ENCODE measurements at places on chromosomes 1 and 21. TPM values are rescaled to one million over a fixed set of nuclear protein-coding genes. Genes with fewer than 3 reads are reported as not detected.
A peak's percentile ranks its signal among the peaks of the same experiment; 100 is the strongest.

GRCh38 chr1:172345077-172345476 is 75.4 kb upstream of the C1orf105 start:
- no peak overlapping the region for H3K4me3 ChIP-seq
- peaks cover 38% of the 10 kb centered on the region for H3K4me1 ChIP-seq
- H3K36me3 ChIP-seq: peaks cover 21% of the 10 kb centered on the region

GRCh38 chr1:113046569-113046968 is 26.4 kb upstream of the LRIG2 start:
- H3K27ac ChIP-seq: peak overlapping the region; percentile 14
- no peaks in the 10 kb centered on the region for H3K36me3 ChIP-seq
- H3K4me1 ChIP-seq: peaks cover 41% of the 10 kb centered on the region
- H3K4me3 ChIP-seq: peak overlapping the region; percentile 33
- no peak for DNase-seq
- no peaks in the 10 kb centered on the region for H3K27me3 ChIP-seq

GRCh38 chr1:169060043-169060722 is 46.3 kb upstream of the ATP1B1 start:
- H3K4me1 ChIP-seq: peaks cover 4% of the 10 kb centered on the region
- H3K4me3 ChIP-seq: no peak overlapping the region
- no peak for DNase-seq
- no peaks in the 10 kb centered on the region for H3K36me3 ChIP-seq
- peaks cover 9% of the 10 kb centered on the region for H3K27me3 ChIP-seq
- H3K27ac ChIP-seq: no peak overlapping the region

DNA sequence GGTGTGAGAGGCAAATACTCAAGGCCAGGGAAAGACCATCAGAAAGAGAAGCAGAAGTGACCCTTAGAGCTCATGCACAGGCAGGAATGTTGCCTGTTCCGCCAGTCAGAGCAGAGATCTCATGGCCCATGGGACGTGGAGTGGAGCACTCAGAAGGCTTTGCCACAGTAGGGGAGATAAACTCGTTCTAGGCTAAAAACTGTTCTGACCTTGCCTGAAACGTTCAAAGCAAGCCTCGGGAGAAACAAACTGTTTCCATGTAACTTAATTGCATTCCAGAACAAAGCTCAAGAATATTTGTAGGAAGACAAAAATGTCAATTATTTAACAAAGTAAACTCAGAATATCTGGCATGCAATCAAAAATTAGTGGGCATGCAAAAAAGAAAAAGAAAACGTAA is 20.7 kb upstream of the SLC19A1 start:
- H3K27me3 ChIP-seq: peaks cover 31% of the 10 kb centered on the region
- DNase-seq: no peak
- no peak overlapping the region for H3K4me3 ChIP-seq
- H3K27ac ChIP-seq: no peak overlapping the region
- H3K36me3 ChIP-seq: no peaks in the 10 kb centered on the region
- H3K4me1 ChIP-seq: no peaks in the 10 kb centered on the region

DNA sequence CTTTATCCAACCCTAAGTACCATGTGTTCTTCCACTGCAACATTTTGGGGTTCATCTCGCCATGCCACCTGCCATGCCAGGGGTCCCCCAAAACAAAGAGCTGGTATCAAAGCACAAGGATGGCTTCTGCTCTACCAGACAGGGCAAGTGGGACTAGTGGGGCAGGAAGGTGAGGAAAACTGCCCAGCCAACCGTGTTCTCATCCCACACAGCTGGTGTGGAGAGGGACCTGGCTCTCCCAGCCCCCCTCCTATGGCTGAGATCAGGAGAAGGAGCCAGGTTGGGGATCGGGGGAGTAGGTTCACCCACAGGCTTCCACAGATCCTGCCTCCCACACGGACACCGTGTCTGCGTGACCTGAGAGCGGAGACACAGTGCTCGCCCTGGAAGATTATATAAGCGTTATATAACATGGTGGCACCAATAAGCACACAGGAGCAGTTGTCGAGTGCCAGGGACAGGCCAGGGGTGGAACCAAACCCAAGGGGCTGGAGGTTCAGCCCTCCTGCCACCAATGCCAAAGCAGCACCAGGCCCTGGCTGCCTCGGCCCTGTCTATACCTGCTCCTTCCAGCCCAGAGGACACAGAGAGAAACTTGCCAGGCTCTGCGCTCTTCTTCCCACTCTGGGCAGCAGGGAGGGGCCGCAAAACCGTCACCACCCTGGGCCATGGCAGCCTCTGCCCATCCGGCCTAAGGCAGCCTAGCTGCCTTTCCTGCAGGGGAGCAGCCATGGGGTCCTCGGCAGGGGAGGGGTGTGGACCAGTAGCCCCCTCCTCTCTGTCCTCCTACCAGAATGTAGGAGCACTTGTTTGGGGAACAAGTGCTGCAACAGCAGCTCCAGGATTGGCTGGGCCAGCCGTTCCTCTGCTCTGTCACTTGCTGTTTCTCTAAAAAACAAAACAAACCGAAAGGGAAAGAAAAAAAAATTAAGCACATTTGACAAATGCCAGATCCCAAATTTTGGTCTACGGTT is 43.5 kb downstream of the CD34 start:
- H3K4me3 ChIP-seq: peak overlapping the region; percentile 89
- peak overlapping the region; percentile 81 for H3K27ac ChIP-seq
- H3K36me3 ChIP-seq: peaks cover 44% of the 10 kb centered on the region
- DNase-seq: no peak
- H3K4me1 ChIP-seq: peaks cover 76% of the 10 kb centered on the region

DNA sequence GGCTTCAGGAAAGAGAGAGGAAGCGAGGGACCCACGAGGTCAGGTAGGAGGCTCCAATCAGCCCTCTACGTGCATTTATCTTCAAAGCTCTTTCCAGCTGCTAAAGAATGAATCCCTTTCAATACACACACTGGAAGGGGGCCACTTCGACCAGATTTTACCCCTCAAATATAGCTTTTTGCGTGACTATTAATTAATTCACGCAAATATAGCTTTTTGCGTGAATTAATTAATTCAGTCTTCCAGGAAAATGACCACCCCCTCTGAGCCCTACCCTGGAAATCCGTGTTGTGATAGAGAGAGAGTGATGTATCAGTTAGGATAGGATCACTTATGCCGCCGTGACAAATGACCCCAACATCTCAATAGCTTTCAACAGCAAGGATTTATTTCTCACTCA is 265.2 kb upstream of the TMEM51 start:
- no peak for DNase-seq
- no peaks in the 10 kb centered on the region for H3K36me3 ChIP-seq

DNA sequence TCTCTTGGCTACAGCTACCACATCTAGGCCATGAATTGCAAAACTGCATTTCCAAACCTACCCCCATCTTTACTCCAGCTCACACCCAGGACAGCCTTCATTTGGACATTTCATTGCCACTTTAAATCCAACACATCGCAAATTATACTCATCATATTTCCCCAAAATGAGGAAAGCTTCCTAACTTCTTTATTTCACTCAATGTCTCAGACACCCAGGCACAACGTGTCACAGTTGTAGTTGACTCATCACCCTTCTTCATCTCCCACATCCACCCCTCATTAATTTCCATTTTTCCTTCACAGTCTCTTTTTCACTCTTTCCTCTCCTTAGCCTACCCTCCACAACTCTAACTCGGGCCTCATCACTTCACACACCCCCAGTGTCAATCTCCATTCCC is 6.7 kb downstream of the OTUD7B start:
- H3K4me1 ChIP-seq: peaks cover 52% of the 10 kb centered on the region
- peaks cover 2% of the 10 kb centered on the region for H3K27me3 ChIP-seq
- H3K36me3 ChIP-seq: peaks cover 72% of the 10 kb centered on the region
- no peak for DNase-seq
- peak overlapping the region; percentile 17 for H3K27ac ChIP-seq

DNA sequence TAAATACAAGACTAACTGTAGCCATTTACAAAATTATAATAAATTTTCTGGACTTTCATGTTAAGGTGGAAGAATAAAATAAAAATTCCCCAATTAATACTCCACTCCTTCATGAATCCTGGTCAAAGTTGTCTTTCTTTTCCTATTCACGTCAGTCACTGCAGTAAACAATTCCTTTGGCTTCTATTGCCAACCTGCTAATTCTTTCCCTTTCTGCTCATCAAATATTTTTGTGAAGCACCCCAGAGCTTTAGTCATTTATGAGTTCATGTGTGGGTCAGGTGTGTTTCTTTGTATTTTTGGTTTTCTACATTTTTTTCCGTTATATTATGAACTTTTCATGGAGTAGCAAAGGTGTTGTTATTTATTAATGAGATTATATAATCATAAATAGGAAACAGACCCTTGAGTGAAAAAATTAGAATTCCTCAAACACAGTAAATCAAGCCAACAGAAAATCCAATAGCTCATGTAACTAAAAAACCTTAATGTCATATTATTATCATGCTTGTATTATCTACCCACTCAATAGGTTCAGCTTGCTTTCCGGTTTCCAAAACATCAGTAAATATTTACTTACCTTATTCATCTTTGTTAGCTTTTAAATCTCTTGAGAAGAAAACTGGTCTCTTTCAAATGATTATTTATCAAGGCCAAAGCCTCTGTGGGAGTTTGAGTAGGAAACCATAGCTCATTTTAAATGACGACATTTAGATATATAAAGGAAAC is 29.6 kb upstream of the PLA2G4A start:
- peaks cover 10% of the 10 kb centered on the region for H3K4me1 ChIP-seq
- no peak overlapping the region for H3K4me3 ChIP-seq
- no peak overlapping the region for H3K27ac ChIP-seq
- peaks cover 11% of the 10 kb centered on the region for H3K27me3 ChIP-seq
- no peak for DNase-seq

DNA sequence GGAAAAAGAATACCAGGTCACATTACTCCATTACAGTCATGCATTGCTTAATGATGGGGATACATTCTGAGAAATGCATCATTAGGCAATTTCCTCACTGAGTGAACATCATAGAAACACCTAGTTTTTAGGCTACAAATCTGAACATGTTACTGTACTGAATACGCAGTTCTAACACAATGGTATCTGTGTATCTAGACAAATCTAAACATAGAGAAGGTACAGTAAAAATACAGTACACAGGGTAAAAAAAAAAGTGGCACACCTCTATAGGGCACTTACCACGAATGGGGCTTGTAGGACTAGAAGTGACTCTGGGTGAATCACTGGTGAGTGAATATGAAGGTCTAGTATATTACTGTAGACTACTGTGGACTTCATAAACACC is 115.7 kb downstream of the AKT3 start:
- no peak overlapping the region for H3K27ac ChIP-seq
- peaks cover 4% of the 10 kb centered on the region for H3K4me1 ChIP-seq
- no peaks in the 10 kb centered on the region for H3K27me3 ChIP-seq
- no peak for DNase-seq
- peaks cover 6% of the 10 kb centered on the region for H3K36me3 ChIP-seq

- H3K36me3 ChIP-seq: no peaks in the 10 kb centered on the region
- no peaks in the 10 kb centered on the region for H3K4me1 ChIP-seq
- H3K4me3 ChIP-seq: no peak overlapping the region
- no peaks in the 10 kb centered on the region for H3K27me3 ChIP-seq
Measured at GRCh38 chr1:57474137-57474750, 50.4 kb upstream of the DAB1 start.

DNA sequence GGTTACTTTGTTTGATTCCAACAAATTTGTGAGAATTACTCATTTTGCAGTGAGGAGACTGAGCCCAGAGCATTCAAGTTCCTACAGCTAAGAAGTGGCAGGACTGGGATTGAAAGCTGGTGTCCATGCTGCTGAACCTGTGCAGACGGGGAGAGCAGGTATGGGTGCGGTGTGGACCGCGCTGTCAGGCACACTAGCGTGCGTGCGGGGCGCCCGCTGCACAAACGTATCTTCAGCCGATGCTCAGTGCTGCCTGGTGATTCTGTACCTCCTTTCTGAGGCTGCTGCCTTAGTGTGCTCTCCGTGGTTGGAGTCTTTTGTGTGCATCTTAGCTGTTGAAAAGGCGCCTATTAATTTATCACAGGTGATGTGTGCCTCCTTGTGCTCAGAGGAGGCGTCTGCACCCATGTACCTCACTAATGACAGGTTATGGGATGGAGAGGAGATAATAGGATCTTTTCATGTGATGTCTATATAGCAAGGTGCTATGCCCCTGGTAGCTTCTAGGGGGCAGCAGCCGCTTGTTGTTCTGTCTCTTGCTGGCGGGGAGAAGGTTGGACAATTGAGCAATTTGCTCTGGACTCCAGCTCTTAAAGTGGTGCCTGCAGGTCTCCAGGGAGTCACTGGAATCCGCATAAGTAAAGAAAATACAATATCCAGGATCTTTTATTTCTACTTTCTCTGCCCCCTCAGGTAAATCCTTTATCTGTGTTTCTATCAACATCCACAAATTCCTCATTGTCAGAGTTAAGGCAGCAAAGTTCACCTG is 32.5 kb downstream of the PEX14 start:
- peaks cover 19% of the 10 kb centered on the region for H3K36me3 ChIP-seq
- peaks cover 59% of the 10 kb centered on the region for H3K4me1 ChIP-seq
- H3K27me3 ChIP-seq: no peaks in the 10 kb centered on the region
- DNase-seq: peak; percentile 44

Gene ANKRD34A
- total RNA-seq: 4.1 TPM

Gene SIKE1
- 64.2 TPM for total RNA-seq

Gene OR10Z1
- not detected for total RNA-seq

Gene ABCG1
- total RNA-seq: 8.0 TPM

Gene CRP
- total RNA-seq: not detected

Gene TOR1AIP2
- 55.6 TPM for total RNA-seq

Gene PRR9
- not detected for total RNA-seq

Gene TMPRSS15
- total RNA-seq: not detected

Measured in activated T-helper 2 cell treated with anti-CD3 and anti-CD28 coated beads, Interferon-gamma antibody, Interleukin-2, Interleukin-4, amounts not matched to agents 10 μg/mL and 5 μg/mL and 100 μg/mL, durations not matched to agents 14 hours and 24 hours and 36 hours (primary cell).